ENCODE measurements at places on chromosomes 6 and 20.

GRCh38 chr6:35601331-35602132 is 87.2 kb downstream of the FKBP5 start:
- no peak for DNase-seq

DNA sequence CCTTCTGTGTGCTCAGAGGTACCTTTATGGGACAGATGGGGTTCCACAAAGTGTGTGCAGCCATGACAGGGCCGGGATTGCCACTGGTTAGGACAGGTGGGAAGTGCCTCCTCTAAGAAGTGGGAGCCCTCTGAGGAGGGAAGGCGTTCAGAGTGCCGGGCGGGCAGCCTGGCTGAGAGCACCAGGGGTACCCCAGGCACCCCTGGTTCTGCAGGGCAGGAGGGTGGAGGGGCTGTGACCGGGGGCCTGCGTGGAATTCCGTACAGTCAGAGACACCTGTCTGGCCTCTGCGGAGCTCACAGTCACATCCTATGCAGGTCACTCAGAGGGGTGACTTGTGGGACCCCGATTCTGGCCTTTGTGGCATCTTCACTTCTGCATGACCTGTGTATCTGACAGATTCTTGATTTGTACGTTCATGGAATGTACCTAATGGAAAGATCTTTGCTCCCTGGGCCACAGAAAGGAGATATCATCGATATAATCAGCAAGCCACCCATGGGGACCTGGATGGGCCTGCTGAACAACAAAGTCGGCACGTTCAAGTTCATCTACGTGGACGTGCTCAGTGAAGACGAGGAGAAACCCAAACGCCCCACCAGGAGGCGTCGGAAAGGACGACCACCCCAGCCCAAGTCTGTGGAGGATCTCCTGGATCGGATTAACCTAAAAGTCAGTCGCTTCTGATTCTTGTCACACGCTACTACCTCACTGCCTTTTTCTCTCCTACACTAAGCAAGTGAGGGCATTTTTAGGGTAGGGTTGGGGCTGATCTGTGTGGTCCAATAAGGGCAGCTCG is 190.9 kb downstream of the SASH1 start:
- no peak for DNase-seq

- DNase-seq = no peak
These were observed 3.5 kb upstream of the LBP start for GRCh38 chr20:38342713-38343310.

DNA sequence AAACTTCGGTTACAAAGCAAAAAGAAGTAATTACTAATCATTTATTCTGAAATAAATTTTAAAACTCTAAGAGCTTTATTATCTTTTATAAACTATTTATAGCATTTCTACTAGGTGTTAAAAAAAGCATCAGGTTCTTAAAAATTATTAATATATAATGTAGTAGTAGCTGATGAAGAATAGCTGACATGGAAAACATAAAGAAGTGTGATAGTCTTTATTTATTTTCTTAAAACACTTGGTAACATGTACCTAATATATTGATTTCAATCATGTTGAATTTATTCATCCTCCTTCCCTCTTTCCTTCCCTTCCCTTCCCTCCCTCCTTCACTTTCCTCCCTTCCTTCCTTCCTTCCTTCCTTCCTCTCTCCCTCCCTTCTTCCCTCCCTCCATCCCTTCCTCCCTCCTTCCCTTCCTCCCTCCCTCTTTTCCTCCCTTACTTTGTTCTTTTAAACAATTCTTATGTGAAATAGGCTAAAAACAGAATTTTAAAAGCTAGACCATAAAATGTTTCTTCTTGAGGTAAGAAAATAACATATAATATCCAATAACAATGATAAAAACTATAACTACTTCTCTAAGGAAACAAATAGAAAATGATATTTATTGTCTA is 913.9 kb upstream of the MAP3K7 start:
- no peak for DNase-seq

- peak; percentile 39 for DNase-seq
These were observed 960 bp downstream of the ATP9A start for GRCh38 chr20:51766994-51767866.

GRCh38 chr6:43516697-43517504 is at the start of the genes POLR1C and YIPF3:
TSS of gene POLR1C (plus strand) at chr6:43517089. CDS start at chr6:43517110, 21 bp downstream.
TSS of gene YIPF3 (minus strand) at chr6:43516926. CDS start at chr6:43516807, 119 bp downstream.
- peak; percentile 95 for DNase-seq

- DNase-seq = no peak
These were observed 96.1 kb downstream of the FOXO3 start for GRCh38 chr6:108656836-108657235.

GRCh38 chr20:18094191-18094590 is 36.5 kb upstream of the OVOL2 start:
- DNase-seq = no peak

DNA sequence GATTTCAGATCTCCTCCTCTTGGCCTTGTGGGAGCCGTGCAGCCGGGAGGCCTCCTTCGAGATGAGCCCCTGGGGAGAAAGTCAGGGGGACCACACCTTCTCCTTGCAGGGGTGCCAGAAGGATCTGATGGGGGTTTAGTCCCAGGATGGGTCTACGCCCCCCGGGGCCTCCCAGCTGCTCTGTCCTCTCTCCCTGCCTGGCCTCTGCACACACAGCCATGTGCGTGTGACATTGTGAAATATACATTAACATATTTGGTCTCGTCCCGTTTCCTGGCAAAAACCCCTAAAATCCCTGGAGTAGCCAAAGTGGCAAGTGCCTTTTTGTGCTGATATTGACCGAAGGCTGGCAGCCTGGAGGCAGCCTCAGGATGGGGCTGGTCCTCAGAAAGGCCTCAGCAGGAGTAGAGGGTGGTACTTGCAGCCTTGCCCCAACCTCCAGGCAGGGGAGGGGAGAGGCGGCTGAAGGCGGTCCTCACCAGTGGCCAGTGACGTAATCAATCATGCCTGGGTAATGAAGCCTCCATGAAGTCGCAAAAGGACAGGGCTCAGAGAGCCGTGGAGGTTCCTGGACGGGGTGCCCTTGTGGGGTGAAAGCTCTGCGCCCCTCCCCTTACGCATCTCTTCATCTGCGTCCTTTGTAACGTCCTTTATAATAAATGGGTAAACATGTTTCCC is 5.1 kb upstream of the HELZ2 start:
- DNase-seq = no peak

GRCh38 chr20:12399110-12399836 is 481.6 kb downstream of the BTBD3 start:
- DNase-seq = no peak

DNA sequence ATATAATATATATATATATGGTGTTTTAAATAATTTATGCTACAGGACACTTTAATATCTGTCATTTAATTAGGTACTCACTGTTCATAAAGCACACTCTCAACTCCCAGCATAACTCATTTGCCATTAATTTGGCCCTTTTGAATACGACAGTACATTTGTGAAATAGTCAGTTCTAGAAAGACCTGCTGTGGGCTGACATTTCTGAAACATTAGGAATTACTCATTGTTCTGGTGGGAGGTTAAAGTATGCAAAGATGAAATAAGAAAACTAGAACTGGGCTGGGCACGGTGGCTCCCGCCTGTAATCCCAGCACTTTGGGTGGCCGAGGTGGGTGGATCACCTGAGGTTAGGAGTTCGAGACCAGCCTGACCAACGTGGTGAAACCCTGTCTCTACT is 497.5 kb downstream of the UTRN start:
- DNase-seq = no peak

DNA sequence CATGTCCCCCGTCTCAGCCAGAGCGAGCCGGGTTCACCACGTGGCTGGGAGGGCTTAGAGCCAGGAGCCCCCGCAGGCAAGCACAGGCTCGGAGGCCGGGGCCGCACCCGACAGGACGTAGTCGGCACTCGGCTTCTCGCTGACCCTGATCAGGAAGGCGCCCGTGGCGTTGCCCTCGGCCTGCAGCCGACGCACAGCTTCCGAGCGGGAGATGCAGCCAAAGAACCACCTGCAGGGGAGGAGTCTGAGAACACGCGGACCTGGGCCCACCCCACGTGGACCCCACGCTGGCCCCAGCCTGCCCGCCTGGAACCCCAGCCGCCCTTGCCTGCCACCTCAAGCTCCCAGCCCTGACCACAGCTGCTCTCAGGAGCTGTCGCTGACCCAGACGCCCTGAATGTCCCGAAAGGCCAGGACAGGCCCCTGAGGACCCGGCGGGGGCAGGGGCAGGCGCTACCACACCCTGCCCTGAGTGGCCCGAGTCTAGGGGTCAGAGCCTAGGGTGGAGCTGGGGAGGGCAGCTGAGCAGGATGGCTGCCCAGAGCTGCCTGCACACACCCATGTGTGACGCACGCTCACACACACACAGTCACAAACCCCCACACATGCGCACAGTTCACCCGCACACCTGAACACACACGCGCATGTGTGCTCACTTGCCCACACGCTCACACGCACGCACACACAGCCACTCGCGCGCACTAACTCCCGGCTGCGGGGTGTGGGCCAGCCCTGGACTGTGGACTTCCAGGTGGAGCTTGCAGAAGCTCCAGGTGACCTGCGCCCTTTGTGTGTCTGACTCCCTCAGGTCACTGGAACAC is 2.1 kb downstream of the PTK6 start:
- no peak for DNase-seq

- no peak for DNase-seq
These were observed 58.0 kb downstream of the ERMARD start for GRCh38 chr6:169809386-169809785.

- no peak for DNase-seq
These were observed 202.6 kb downstream of the TRDN start for GRCh38 chr6:123434186-123434585.

DNA sequence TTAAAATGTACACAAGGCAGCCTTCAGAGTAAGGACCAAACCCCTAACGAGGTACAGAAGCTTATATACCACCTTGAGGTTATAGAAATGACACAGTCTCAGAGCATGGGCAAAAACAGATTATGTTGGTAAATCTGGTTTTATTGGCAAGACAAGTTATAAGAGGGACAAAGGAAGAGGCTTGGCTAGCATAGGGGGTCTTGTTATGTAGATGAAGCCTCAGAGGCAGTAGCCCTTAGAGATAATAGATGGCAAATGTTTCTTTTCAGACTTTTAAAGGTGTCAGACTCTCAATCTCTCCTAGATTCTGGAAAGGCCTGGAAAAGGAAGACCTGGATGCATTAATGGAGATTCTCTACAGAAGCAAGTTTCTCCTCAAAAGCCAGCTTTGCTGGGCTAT is 123.3 kb upstream of the ATXN1 start:
- no peak for DNase-seq

- DNase-seq = no peak
These were observed 22.4 kb downstream of the ZMYND8 start for GRCh38 chr20:47334022-47334551.

DNA sequence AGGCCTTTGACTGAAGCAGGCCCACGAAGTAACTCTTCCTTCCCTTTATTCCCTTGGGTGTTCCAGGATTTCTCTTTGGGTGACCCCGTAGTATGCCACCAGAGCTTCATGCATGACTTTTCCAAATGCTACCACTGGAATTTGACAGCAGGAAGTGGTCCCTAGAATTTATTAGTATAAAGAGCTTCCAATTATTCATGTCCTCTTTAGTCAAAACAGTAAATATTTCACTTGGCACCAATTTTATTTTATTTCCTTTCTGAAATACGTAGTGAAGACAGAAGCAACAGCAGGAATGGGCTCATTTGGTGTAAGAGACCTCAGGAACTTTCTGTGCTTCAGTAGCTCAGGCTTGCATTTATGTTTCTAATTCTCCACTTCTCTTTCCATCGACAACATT is 151.3 kb downstream of the LCA5 start:
- DNase-seq = no peak

DNA sequence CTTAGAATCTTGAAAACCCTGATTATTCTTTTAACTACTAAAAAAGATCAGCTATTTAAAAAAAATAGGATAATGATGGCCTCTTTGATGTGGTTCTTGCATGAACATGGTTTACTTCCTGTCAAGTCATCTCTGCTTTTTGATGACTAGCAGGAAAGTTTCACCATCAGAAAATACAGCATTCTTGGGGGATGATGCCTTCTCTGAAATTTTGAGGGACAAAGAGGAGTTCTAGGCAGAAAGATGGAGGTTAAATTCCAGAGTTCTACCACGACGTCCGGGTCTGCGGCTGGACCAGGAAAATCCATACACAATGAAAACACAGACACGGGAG is 130.4 kb downstream of the OLIG3 start:
- no peak for DNase-seq

DNA sequence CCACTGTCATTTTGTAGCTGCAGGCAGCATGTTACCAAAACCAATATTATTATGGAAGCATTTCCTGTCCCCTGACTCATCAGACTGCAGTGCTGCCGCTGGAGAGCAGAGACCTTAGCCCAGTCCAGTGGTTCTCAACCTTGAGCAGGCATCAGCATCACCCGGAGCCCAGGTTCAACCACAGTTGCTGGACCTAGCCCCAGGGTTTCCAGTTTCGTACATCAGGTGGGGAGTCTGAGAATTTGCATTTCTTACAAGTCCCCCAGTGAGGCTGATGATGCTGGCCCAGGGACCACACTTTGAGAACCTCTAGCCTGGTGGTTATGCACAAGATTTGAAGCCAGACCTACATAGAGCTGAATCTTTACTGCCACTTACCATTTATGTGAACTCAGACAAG is 47.3 kb downstream of the LY86 start:
- DNase-seq = no peak

GRCh38 chr6:11183761-11184362 is 48.6 kb downstream of the NEDD9 start:
- DNase-seq = no peak

DNA sequence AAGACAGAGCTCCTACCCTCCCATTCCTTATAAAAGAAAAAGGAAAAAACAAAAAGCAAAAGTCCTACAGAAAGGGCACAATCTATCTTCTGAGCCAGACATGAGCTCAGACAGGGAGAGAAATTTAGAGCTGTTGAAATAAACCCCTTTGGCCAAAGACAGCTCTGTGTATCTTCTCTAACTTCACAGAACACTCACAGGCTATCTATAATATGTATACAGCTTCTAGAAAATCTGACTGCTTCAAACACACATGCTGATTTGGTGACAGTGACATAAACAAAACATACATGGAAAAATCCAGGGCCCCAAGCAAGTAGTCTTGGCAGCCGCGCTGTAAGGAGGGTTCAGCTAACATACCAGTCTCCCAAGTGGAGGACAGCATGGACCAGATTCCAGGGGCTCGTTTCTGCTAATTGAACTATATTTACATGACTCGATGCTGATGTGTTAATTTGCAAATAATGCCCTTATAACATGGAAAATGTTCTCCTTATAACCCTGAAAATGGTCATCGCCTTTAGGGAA is 37.0 kb downstream of the MTFR2 start:
- no peak for DNase-seq

DNA sequence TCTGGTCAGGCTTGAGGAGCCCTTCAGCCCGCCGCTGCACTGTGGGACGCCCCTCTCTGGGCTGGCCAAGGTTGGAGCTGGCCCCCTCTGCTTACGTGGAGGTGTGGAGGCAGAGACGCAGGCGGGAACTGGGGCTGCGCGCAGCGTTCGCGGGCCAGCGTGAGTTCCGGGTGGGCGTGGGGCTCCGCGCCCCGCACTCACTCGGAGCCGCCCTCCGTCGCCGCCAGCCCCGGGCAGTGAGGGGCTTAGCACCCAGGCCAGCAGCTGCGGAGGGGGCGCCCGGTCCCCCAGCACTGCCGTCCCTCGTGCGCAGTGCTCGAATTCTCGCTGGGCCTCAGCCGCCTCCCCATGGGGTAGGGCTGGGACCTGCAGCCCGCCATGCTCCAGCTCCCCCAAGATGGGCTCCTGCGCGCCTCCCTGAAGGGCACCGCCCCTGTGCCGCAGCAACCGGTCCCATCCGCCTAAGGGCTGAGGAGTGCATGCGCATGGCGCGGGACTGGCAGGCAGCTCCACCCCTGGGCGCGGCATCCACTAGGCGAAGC is 695.9 kb downstream of the EPHA7 start:
- DNase-seq = no peak

- DNase-seq = no peak
These were observed 172.7 kb upstream of the TENT5A start for GRCh38 chr6:81925201-81925600.

- DNase-seq = peak; percentile 97
These were observed at the start of gene ELOVL5 for GRCh38 chr6:53348371-53349208. TSS of gene ELOVL5 (minus strand) at chr6:53348950. CDS start at chr6:53295699, 53,251 bp downstream.

Data from stimulated activated CD4-positive, alpha-beta T cell treated with anti-CD3 and anti-CD28 coated beads, Interleukin-4, amount 100 ng/mL, for 4 hours (primary cell).